ENCODE measurements at places on chromosomes 16 and 17.

DNA sequence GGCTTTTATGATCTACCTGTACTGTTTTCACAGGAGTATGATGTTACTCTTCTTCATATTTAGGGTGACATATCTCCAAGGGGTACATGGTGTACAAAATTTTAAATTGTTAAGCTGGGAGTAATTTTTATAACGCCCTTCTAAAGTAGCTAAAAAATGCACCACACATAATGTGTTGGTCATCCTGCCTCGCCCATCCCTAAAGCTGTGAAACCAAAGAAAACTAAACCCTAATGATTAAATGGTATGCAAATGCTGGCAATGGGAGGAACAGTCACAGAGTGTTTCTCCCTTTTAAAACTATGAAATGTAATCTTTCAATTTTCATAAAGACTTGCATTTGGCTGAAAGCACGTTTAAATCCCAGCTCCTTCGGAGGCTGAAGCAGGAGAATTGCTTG, 2.0 kb upstream of the KRT24 start:
- no peak for DNase-seq

GRCh38 chr17:82593590-82594087, 54.6 kb downstream of the WDR45B start:
- no peak for DNase-seq

DNA sequence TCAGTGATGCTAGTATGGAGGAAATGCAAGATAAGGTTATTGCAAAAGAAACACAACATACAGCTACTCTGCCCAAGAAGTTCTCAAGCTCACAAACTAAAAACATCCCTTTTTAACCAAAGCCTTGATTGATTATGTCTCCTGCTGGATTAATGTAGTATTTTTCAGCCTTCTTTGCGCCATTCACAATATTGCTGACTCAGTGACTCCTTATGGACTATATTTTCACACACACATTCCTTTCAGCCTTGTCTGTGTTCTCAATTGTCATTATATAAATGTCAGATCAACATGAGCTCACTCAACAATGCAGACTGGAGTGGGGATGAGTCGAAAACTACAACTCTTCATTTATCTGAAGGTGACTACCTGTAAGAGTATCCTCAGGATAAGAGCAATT, 579.3 kb upstream of the CDH8 start:
- DNase-seq, result no peak

DNA sequence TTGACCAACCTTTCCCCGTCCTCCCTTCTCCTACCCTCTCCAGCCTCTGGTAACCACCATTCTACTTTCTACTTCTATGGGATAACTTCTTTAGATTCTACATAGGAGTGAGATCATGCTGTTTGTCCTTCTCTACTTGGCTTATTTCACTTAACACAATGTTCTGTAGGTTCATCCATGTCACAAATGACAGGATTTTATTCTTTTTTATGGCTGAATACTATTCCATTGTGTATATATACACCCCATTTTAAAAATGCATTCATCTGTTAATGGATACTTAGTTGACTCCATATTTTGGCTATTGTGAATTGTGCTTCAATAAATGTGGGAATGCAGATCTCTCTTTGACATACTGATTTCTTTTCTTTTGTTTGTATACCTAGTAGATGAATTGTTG, 115.0 kb downstream of the RAB11FIP4 start:
- no peak for DNase-seq

DNA sequence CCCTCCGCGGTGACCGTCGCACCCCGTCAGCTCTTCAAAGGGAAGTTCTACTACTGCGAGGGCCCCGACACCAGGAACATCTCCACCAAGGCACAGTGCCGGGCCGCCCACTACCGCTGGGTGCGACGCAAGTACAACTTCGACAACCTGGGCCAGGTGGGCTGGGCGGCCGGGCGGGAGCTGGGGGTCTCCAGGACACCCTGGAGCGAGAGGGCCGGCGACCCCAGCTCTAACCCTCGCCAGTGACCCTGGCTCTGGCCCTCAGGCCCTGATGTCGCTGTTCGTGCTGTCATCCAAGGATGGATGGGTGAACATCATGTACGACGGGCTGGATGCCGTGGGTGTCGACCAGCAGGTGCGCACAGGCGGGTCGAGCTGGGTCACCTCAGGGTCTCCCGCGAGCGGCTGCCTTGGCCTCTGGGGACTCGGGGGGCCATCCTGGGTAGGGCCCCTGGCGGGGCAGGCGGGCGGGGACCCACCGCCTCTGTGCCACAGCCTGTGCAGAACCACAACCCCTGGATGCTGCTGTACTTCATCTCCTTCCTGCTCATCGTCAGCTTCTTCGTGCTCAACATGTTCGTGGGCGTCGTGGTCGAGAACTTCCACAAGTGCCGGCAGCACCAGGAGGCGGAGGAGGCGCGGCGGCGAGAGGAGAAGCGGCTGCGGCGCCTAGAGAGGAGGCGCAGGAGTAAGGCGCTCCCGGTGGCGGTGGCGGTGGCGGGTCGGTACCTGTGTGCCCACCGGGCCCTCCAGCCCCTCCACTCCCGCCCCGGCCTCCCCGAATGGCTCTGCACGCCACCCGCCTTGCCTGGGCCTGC, 13.4 kb downstream of the TPSG1 start:
- no peak for DNase-seq
